ENCODE measurements at places on chromosomes 5 and 9. TPM values are rescaled to one million over a fixed set of nuclear protein-coding genes. Genes with fewer than 3 reads are reported as not detected.

Gene FAM221B
- not detected for polyA plus RNA-seq

Gene RECK
- polyA plus RNA-seq: 12.4 TPM

DNA sequence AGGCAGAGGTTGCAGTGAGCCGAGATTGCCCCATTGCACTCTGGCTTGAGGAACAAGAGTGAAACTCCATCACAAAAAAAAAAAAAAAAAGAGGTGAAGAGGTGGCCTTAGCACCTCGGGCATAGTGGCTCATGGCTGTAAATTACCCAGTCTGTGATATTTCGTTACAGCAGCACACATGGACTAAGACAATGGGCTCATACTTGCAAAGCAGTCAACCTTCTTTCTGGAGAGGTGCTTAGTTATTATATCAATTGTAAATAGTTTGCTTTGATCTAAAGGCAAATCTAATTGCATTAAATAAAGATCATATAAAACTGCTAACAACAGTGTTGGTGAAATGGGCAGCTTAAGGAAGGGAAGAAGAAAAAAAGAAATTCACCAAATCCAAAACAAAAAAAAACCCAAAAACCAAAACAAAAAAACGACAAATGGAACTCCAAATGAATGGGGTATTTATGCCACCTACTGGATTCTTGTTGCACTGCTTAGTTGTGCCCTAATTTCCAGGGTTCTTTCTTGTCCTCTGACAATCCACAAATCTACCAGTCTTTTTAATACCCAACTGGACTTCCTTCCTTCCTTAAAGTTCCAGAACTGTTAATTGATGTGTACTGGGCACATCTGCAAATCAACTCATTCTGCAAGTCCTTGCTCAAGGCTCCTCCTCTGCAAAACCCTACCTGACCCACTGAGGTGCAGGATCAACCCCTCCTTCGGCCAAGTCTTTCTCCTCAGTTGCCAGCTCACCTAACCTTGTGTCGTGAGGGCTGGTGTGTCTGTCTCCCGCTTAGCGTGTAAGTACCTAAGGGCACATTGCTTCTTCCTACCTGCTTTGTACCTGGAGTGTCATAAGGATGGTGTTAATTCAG lies 35.0 kb upstream of the DMRT1 start:
- peak; percentile 50 for DNase-seq

GRCh38 chr5:180463216-180463900 lies 30.8 kb upstream of the CNOT6 start:
- no peak for DNase-seq
